ENCODE measurements at places on chromosomes 2 and 18. TPM values are rescaled to one million over a fixed set of nuclear protein-coding genes. Genes with fewer than 3 reads are reported as not detected.
A peak's percentile ranks its signal among the peaks of the same experiment; 100 is the strongest.

The DUSP19 gene
- total RNA-seq = 5.8 TPM

DNA sequence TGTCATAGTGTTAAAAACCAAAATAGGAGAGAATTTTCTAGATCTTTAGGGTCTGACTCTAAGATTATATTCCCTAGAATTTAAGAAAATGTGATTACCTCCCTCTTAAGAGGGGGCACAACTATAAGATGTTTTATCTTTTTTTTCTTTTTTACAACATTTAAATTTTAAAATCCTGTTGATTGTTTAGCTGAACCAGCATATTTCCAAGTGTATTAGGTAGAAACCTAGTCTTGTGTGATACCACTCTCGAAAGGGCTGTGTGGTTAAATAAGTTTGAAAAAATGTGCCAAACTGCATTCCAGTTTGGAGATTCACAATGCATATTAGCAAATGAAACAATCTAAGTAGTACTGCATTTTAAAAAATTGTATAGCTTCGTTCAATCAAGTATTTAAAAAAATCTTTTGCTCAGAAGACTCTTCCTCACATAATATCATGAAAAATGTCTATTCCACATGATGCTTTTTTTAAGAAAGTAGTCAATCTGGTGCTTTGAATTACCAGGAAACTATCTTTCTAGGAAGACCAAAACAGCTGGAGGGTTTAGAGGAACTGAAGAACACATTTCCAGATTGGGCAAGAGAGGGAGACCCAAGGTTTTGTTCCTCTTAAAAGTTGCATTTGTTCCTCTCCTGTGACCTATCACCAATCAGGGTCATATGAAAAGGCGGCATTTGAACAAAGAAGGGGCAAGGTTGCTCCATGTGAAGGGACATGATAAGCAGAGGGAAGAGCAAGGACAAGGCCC lies 98.8 kb downstream of the DPP4 start:
- no peak for DNase-seq

- no peak for DNase-seq
Observed at GRCh38 chr2:108414256-108414876, 34.6 kb upstream of the GCC2 start.

- DNase-seq = no peak
Observed at GRCh38 chr2:98541906-98542305, 66.4 kb downstream of the COA5 start.

DNA sequence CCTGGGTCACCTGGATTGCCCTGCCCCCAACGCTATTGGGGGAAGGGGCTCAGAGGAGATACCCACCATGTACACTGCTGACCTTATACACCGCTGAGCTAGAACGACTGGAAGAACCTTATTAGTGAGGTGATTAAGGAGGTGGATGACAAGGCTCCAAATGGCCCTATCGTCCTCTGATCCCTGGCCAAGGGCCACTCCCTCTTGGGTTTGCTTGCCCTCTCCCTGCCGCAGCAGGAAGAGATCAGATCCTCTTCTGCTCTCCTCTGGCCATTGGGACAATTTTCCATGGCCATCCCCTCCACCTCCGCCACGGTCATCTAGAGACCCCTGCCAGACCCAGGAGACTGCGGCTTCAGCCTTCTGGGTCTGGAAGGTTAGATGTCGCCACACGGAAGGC lies 1.2 kb downstream of the ZNF514 start:
- DNase-seq = no peak

DNA sequence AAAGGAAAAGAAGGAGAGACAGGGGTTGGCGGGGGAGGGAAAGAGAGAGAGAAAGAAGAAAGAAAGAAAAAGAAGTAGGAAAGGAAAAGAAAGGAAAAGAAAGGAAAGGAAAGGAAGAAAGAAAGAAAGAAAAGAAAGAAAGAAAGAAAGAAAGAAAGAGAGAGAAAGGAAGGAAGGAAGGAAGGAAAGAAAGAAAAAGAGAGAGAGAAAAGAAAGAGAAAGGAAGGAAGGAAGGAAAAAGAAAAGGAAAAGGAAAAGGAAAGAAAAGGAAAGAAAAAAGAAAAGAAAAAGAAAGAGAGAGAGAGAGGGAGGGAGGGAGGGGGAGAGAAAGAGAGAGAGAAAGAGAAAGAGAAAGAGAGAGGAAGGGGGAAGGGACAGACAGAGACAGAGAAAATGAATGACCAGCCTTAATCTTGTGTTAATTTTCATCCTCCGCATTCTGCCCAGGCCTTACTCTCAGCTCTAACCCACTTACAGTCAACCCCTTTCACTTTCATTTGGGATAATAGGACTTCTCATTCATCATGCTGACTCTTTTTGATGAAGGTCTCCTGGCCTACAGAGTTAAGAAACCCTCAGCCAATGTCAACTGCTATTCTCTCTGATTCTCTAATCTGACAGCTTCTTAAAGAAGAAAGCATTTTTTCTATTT lies 207.3 kb downstream of the SUCLG1 start:
- DNase-seq = no peak

The CPO gene
- total RNA-seq = 1.6 TPM

DNA sequence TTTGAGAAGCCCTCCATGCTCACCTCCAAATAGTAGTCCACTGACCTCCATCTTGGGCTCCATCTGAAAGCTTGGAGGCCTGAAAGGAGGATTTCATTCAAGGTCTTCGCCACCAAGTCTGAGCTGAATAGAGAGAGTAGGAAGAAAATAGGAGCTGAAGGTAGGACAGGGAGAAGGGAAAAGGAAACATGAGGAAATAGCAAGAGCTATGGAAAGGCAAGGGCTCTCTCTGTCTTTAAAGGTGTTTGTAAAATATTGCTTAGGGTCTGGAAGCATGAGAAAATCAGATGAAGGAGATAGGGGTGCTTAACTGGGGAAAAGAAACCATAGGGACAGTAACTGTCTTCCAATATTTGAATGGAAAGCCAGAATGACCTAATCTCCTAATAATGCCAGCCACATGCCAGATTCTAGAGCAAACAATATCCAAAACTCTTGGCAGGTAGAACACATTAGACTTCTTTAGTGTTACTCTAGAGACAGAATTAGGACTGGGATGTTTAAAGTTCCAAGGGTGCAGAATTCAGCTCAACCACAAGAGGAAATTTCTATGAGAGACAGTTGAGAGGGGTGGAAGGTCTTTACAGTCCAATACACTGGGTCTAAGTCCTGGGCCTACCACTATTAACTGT lies 67.4 kb downstream of the NAB1 start:
- DNase-seq = no peak

GRCh38 chr2:26179446-26179913 lies 6.6 kb downstream of the GAREM2 start:
- DNase-seq = no peak

DNA sequence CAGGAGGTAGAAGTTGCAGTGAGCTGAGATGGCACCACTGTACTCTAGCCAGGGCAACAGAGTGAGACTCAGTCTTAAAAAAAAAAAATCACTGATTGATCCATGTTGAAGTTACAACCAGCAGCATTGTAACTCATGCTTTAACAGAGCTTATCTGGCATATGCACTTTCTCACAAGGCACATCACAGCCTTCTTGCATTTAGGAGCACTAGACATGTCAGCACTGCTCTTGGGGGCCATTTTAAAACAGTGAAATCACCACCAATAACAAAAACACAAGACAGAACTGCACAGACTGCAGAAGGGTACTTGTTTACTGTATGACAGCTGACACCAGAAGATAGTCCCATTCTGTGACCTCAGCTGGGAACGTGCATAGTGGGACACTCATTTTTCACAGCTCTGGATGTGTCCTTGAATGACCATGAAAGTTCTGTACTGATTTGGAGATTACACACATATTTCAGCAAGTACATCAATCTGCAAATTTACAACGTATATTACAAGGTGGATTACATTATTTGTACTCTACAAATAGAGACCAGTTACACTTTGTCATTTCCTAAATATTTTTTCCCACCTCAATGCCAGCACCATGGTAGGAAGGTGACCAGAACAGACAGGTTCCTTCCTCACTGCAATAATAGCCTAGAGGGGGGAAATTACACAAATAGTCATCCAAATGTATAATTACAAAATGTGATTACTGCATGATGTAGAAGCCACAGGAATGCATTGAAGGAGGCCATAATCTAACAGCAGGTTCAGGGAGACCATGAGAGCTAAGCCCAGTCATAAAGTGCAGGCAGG lies 35.1 kb downstream of the CCBE1 start:
- DNase-seq = no peak

- DNase-seq = peak; percentile 45
Observed at GRCh38 chr2:163248376-163249253, 410.0 kb upstream of the KCNH7 start.

DNA sequence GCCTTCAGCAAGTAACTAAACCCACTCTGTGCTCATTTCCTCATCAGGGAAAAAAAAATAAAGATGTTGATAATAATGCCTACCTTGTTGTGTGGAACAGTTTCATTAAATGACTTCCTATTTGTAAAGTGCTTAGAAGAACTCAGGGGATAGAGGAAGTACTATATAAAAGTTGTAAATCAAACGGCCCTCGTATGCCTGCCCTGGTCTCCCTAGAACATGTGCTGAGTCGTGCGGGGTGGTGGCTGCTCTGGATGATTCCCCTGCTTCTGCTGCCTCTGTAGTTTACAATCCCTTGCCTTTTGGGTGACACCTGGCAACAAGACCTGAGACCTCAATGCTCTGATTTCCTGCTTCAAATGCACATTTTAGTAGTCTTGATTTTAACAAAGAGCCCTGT lies 170.0 kb downstream of the CERS6 start:
- no peak for DNase-seq
